ENCODE measurements at places on chromosomes 5 and 9.

DNA sequence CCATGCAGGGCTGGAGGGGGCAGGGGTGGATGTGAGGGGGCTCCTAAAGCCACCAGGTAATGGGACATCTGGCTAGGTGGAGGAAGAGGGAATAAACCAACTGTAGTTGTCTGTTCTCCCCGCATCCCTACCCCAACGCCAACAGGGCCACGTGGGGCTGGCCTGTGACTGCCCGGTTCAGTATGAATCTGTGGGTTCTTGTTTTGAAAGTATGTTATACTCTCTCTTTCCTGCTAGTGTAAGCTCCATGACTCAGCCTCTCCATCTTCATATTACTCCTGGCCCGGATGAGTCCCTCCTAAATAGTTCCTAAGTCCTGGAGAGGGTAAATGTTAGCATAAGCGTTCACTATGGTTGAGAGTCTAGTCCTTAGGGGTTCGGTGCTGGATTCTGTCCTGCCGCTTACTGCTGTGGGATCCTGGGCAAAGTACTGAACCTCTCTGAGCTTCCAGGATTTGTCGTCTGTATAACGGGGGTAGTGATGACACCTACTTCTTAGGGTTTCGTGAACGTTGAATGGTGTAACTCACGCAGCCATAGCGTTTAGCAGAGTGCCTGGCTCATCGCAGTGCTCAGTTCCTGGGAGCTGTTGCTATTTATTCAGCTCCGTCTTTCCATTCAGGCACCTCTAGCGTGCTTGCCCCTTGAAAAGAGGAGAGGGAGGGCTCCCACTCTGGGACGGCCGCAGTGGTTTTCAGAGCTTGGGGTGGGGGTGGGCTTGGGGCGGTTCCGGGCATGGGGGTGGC is 28.8 kb downstream of the LHX2 start:
- DNase-seq, result no peak

GRCh38 chr5:112971276-112971675 is 5.3 kb upstream of the DCP2 start:
- no peak for DNase-seq

GRCh38 chr9:563200-563599 is 278.3 kb upstream of the DMRT1 start:
- DNase-seq, result no peak

DNA sequence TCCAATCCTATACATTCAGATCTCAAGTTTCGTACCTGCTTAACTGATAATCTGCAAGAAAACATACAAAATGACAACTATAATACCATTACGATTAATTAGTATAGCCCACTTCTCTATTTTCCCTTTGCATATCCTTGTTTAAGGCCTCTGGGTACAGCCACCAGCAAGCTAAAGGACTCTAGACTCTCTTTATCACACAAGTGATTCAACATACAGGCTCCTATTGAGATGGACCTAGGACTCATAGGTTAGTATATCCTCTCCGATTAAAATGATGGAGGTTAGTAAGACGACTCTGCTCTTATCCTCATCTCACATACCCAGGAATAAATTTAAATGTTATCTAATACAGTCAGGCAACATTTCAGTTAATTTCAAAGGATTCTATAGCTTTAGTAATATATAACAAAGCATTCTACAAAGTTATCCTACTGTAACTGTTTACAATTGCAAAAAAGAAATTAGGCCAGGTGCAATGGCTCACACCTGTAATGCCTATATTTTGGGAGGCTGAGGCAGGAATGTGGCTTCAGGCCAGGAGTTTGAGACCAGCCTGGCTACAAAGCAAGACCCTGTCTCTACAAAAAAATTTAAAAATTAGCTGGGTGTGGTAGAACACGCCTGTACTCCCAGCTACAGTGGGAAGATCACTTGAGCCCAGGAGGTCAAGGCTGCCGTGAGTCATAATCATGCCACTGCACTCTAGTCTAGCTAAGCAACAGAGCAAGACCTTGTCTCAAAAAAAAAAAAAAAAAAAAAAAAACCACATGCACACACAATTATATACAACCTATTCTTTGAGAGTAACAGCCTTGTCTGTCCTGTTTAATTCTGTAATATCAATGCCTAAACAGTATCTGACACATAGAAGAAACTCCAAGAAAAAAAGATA is 15.4 kb downstream of the HAUS6 start:
- DNase-seq, result no peak

DNA sequence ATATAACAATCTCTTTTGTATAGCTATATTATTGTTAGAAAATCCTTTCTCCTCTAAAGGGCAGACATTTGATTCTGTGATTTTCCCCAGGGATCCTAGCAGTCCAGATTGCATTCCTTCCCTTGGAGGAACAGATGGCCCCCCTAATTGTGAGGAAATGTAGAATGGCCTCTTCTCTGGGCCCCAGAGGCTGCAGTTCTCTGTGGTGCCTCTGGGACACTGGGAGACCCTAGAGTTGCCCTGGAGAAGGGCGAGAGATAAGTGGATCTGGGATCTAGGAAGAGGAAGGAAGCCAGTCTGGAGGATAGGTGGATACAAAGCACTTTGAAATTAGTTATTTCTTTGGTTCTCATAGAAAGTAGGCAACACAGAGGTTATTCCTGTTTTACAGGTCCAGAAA is 1.9 kb upstream of the HINT2 start:
- DNase-seq, result no peak

- no peak for DNase-seq
Observed at GRCh38 chr9:37026113-37026930, 7.7 kb downstream of the PAX5 start.

DNA sequence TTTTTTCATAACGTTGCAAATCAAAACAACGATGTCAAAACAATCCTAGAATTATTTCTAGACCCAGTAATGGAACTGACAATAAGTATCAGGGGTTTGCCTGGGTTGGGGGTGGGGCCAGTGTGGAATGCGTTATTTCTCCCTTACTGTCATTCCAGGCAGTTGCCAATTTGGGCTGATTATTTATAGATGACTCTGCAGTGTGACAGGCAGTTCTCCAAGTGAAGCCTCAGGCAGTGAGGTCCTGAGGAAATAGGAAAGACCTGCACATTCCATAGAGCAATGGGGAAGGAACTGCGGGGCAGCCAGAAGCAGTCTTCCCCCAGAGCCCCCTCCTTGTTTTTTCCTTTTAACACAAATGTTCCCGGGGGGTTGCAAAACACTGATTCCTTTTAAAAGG is 179.0 kb downstream of the YTHDC2 start:
- no peak for DNase-seq

GRCh38 chr9:38445154-38446043 is 21.1 kb upstream of the IGFBPL1 start:
- no peak for DNase-seq

DNA sequence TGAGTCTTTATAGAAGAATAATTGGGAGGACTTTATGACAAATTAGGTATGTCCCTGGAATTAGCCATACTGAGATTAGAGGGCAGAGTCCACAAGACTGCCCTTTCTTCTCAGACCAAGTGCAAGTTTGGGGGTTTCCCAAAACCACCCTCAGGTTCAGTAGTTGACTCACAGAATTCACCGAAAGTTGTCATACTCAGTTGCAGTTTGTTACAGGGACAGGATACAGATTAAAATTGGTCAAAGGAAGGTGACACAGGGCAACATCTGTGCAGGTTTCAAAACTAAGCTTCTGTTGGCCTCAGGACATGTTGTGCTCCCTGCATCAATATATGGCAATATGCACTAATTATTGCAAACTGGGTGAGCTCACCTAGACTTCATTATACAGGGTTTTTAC is 3.8 kb downstream of the RANBP17 start:
- no peak for DNase-seq

- no peak for DNase-seq
Observed at GRCh38 chr5:150389531-150390266, 23.0 kb downstream of the CD74 start.

GRCh38 chr5:36660397-36661049 is 54.1 kb downstream of the SLC1A3 start:
- DNase-seq, result no peak

DNA sequence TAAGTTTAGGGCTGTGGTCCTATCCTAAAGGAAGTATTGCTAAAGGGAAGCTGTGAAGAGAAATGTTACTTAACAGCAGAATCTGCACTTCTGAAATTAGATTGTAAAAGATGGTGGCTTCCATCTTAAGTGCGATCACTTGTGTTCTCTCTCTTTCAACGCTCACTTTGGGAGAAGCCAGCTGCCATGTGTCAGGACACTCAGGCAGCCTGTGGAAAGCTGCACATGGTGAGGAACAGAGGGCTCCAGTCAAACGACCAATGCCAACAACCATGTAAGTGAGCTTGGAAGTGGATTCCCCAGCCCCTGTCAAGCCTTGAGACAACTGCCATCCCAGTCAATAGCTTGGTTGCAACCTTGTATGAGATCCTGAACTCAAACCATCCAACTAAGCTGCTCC is 51.7 kb upstream of the GLRX start:
- no peak for DNase-seq

GRCh38 chr9:130458027-130458803 is 13.5 kb downstream of the ASS1 start:
- no peak for DNase-seq

GRCh38 chr9:4937446-4937845 is 47.6 kb upstream of the JAK2 start:
- no peak for DNase-seq

DNA sequence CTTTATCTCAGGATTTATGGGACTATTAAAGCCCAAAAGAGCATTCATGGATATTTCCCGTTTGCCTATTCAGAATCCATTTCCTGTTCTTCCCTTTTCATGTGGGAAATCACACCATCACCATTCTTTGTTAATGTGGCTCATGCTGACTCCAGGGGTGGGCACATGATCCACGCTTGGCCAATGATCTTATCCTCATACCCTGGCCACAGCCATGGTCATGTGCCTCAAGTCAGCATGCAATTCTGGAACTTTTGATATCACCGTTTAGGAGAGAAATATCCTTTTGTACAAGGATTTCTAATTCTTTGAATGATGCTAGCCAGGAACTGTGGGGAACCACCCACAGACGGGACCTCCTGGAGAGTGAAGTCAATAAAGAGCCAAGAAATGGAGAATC is 272.2 kb downstream of the PRELID2 start:
- DNase-seq, result no peak

- DNase-seq, result no peak
Observed at GRCh38 chr9:37906312-37907239, 2.6 kb upstream of the SLC25A51 start.

Data from Caco-2 (cell line).